ENCODE measurements at places on chromosomes 12 and 14.

DNA sequence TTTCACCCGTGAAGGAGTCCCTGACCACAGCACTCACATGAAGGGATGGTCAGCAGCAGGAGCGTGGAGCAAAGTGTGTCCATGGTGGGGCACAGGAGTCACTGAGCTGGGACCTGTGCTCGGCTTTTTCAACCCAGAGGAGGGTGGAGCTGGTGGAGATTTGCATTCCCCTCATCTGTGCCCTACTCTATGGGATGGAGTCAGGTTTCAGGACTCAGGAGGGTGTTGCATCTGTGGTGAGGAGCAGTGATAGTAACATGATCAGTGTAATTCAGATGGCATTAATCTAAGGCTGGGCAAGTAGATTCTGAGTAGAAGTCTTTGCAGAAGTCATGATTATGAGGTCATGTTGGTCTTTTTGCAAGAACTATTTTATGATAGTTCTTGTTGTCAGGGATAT lies 511.9 kb downstream of the TMEM121 start:
- no peak for DNase-seq

DNA sequence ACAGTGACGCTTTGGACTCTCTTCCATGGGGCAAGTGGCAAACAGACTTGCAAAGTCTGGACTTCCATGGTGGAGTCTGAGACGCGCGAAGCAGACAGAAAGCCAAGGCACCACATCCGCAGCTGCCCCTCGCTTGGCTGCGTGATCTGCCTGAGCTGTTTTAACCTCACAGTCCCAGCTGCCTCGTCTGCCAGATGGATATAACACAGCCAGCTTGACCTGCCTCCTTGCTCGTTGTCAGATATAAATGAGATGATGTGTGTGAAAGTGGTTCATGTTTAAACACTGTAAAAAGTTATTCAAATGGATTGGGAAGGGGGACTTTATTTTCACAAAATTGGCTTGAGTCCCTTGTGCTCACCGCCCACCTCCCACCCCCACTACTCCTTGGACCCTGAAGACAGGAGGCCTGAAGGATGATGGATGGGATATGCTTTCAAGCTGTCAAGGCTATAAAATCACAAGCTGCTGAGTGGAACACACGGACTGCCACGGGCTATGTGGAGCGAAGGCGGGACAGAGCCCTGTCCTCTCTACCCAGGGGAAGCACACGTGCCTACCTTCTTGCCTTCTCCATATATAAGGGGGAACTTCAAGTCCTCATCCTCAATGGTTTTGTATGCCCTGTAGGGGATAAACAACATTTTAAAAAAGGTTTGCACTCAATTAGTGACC lies 226.9 kb downstream of the MON2 start:
- no peak for DNase-seq

DNA sequence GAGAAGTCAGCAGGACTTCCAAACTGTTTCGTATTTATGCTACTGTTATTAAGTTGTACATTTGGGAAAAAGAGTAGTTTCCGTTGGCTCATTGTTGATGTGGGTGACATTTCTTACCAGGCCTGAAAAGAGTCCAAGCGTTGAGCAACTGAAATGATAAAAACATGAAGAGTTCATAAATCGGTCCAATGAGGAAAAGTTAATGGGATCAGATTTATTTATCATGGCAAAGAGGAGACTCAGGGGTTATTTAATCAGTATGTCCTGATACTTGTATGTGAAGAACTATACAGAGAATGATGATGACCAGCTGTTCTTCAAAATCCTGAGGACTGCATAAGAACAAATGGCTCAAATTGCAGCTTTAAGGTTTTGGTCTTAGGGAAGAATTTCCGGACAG lies 7.7 kb downstream of the VRK1 start:
- DNase-seq: no peak

- DNase-seq: no peak
Observed at GRCh38 chr14:52314595-52315354, 663 bp downstream of the PTGER2 start.

GRCh38 chr14:89977668-89978067 lies 21.9 kb downstream of the TDP1 start:
- no peak for DNase-seq

GRCh38 chr12:120847814-120848213 lies 56.3 kb downstream of the SPPL3 start:
- no peak for DNase-seq

- DNase-seq: no peak
Observed at GRCh38 chr12:96414637-96415036, 14.4 kb upstream of the CDK17 start.

- peak; percentile 28 for DNase-seq
Observed at GRCh38 chr14:69133206-69134125, 19.5 kb downstream of the DCAF5 start.

GRCh38 chr14:104140463-104141331 lies 2.3 kb downstream of the KIF26A start:
- DNase-seq: no peak

DNA sequence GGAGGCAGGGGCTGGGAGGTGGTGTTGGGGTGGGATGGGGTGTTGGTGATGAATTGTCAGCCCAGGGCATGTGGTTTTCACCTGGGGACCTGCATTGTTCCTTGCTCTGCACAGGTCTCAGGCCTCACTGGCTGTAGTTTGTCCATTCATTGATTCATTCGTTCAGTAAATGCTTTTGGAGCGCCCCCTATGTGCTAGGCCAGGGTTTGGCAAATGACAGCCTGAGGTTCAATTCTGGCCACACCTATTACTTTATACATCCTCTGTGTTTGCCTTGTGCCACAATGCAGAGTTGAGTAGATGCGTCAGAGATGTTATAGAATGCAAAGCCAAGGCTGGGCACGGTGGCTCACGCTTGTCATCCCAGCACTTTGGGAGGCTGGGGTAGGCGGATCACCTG lies 4.7 kb downstream of the ADCK1 start:
- DNase-seq: no peak

DNA sequence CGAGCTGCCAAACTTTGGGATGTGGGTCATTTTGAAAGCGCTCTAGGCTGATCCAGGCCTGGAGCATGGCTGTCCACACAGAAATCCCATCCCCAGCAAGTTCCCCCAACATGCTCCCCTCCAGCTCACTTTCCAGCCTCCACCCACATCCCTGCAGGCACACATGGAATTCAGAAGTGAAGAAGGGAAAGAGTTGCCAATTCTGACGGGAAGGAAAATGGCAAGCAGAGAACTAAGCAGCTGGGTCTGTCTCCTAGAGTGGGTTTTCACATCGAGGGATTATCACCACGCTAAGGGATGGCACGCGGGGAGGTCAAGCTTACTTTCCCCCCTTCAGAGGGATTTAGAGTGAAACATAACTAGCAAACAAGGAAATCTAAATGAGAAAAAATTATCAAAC lies 142.3 kb downstream of the RIMBP2 start:
- DNase-seq: no peak

DNA sequence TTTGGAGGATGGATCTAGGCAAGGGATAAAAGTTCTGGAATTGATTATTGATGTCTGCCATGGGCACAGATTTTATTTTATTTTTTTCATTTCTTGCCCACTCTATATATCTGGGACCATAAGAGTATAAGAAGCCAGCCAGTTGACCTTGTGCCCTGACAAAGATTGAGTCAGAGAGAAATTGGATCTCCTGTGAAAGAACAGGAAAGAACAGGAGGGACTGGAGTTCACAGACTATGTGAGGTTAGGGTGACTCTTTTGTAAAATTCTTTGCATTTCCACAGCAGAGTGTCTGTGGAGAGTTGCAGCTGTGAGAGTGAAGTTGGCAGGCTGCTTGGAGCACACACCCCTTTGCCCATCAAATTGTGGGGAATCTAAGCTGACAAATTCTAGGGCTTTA lies 358.4 kb upstream of the TBX3 start:
- no peak for DNase-seq

- no peak for DNase-seq
Observed at GRCh38 chr14:57051633-57052032, 217.1 kb downstream of the EXOC5 start.

- DNase-seq: no peak
Observed at GRCh38 chr12:3604748-3605586, 114.0 kb downstream of the PRMT8 start.

GRCh38 chr12:65324551-65324950 lies 46.1 kb downstream of the MSRB3 start:
- no peak for DNase-seq

GRCh38 chr14:30297876-30298795 lies 260.8 kb upstream of the G2E3 start:
- DNase-seq: no peak

DNA sequence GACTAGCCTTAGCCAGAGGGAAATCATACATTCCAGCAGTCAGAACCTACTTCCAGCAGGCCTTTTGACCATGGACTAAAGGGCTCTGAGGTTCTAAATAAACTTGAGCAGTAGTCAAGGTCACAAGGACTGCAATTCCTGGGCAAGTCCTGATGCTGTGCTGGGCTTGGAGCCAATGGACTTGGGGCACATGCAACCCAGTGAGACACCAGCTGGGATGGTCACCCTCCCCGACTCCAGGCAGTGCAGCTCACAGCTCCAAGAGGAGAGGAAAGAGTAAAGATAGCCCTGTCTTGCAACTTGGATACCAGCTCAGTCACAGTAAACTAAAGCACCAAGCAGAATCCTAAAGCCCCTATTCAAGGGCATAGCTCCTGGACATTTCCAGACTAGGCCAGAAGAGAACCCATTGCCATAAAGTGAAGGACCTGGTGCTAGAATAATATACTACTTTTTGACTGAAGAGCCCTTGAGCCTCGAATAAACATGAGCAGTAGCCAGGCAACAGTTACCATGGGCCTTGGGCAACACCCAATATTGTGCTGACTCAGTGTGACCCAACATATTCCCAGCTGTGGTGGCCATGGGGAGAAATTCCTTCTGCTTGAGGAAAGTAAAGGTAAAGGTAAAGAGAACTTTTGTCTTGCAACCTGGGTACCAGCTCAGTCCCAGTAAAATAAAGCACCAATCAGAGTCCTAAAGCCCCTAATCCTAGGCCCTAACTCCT lies 226.2 kb upstream of the CLEC14A start:
- no peak for DNase-seq

DNA sequence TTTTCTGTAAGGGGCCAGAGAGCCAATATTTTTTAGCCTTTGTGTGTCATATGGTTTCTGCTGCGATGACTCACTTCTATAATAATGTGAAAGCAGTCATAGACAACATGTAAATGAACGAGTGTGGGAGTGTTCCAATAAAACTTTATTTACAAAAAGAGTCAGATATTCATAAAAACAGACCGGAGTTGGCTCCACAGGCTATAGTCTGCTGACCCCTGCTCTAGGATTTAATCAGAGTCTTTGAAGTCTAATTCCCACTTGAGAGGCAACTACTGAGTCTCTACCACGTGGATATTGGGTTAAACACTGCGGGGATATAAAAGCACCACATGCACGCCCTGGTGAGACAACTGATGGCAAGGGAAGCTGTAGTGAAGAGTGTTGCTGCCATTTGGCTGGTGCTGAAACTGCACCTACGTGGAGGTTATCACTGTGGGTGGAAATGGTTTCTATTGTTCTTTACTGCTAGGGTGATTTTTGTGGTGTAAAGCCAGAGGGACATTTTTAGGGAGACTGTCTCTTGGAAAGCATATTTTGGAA lies 3.6 kb upstream of the NINJ2 start:
- DNase-seq: no peak

- DNase-seq: no peak
Observed at GRCh38 chr14:81618695-81619094, 85.0 kb upstream of the SEL1L start.

- no peak for DNase-seq
Observed at GRCh38 chr12:100017056-100017455, 32.3 kb upstream of the ANKS1B start.

DNA sequence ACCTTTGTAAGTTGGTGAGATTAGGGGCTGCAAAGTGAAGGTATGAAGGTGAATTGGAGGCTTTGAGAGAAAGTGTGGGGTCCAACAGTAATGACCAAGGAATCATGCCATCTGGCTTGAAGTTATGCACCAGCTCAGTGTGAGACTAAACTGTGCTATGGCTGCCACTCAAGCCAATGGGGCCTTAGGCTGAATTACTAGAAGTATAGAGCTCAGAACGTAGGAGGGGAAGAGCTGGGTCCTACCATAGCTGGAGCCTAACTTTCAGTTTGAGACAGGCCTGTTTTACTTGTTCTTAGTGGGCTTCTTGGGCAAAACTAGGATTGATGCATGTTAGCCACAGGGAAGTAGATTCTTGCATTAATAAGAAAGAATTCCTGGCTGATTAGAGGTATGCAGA lies 194.0 kb downstream of the TSPAN9 start:
- no peak for DNase-seq

GRCh38 chr14:105496831-105497591 lies 6.0 kb downstream of the TEDC1 start:
- DNase-seq: no peak

DNA sequence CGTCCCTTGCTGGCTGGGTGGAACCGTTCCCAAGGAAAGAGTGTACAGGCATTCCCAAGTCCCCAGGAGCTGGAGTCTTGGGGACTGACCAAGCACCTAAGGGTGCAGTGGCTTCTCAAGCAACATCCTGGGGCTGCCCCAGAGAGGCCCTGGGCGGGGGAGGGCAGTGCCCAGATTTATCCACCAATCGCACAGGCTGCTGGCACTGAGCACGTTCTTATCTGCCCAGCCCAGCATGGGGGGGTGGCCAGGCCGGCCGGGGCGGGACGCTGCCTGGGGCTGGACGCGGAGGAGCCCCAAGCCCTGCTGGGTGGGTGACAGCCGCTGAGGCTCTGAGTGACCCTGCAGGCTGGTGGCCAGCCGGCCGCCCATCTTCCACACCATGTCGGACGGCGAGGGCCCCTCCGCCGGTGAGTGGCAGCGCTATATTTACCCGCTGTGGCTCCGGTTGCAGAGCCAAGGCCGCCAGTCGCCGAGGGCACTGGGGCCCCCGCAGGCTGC lies 53.4 kb downstream of the CYP46A1 start:
- DNase-seq: no peak

DNA sequence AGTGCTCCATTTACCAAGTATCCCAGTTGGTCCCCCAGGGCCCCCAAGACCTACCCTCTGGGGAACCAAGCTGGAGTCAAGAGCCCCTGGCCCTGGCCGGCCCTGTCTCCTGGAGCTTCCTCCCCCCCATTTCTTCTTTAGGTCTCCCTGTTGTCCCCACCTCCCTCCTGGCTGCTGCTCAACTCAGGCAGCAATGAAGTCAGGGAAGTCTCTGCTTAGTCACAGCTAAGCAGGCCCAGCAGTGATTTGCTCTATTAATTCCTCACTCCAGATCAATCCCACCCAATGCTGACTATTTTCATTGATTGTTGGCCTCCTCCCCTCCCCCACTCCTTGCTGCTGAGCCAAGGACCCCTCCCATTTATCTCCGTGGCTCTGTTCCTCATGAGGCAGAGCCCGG lies 28.3 kb downstream of the VSX2 start:
- DNase-seq: no peak

DNA sequence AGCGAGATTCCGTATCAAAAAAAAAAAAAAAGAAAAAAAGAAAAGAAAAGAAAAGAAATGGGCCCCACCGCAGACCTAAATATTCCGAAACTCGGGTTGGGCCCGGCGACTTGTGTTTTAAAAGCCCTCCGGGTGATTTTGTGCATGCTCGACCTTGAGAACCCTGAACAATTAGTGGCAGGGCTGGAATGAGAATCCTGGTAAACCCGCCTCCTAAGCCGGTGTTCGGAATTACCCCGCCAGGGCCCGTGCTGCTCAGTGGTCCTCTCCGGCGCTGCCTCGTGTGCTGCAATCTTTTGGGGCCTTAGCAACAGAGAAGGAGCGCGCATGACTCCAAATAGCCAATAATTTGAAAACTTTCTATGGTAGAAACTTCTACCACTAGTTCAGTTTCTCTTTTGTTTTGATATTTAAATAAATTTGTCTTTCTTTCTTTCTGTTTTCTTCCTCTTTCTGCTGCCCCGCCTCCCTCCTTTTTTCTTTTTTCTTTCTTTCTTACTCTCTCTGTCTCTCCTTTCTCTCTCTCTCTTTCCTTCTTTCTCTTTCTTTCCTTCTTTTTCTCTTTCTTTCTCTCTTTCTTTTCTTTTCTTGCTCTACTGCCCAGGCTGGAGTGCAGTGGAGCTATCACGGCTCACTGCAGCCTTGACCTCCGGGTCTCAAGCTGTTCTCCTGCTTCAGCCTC lies 1.5 kb upstream of the GALNT6 start:
- DNase-seq: no peak

Measured in RCC 7860 (cell line).